SK-N-SH (cell line): ENCODE measurements at places on chromosomes 6 and 20.
A peak's percentile ranks its signal among the peaks of the same experiment; 100 is the strongest.

- DNase-seq = no peak
Observed at GRCh38 chr6:151536188-151536479, 42.3 kb downstream of the CCDC170 start.

- DNase-seq = no peak
Observed at GRCh38 chr20:18692447-18692846, 104.6 kb downstream of the DTD1 start.

- DNase-seq = peak; percentile 12
Observed at GRCh38 chr6:123415844-123416468, 220.8 kb downstream of the TRDN start.

DNA sequence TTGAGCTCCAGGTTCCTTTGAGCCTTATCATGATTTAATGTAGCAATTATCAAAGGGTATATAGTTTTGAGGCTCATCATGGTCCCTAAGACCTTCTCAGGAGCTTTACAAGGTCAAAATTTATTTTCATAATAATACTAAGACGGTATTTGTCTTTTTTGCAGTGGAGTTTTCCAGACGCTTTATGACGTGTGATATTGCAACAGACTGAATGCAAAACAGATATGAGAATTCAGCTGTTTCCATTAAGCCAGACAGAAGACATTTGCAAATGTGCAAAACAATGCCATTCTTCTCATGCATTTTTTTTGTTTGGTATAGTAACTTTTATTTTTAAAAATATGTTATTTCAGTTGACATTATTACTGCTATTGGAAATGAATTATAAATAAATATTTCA is 24.7 kb upstream of the CNKSR3 start:
- DNase-seq = no peak

DNA sequence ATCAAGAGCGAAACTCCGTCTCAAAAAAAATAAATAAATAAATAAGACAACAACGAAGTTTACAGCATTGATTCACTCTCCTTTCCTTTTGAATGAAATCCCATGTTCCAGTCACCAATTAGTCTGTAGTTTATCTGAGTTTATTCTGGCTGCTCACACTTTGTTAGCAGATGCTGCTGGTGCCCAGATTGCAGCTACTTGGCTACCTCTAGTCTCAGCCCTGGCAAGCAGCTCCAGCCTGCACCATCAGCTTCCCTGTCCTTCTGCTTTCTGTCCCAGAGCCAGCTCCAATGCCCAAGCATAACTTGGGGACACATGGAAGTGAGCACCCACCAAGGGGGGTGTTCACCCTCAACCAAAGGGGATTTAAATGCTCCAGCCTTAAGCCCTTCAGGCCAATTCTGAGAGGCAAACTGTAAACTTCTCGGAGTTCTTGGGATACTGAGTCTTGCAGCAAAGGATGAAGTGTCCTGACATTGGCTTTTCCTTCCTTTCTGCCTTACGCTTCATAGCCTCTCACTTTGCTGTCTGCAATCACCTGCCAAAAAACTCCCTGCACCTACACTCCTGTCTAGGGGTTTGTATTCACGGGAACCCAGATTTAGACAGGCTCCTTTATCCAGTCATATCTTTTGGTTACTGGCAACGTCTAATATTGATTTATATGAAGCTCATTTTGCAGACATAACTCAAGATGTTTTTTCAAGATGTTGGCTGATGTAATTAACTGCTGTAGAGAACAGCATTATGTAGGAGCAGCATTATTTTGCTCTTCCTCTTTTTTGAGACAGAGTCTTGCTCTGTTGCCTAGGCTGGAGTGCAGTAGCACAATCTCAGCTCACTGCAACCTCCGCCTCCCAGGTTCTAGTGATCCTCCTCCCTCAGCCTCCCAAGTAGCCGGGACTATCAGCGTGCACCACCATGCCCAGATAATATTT is 9.8 kb upstream of the TASP1 start:
- DNase-seq = no peak

GRCh38 chr20:6665161-6665560 is 102.3 kb upstream of the BMP2 start:
- DNase-seq = no peak

DNA sequence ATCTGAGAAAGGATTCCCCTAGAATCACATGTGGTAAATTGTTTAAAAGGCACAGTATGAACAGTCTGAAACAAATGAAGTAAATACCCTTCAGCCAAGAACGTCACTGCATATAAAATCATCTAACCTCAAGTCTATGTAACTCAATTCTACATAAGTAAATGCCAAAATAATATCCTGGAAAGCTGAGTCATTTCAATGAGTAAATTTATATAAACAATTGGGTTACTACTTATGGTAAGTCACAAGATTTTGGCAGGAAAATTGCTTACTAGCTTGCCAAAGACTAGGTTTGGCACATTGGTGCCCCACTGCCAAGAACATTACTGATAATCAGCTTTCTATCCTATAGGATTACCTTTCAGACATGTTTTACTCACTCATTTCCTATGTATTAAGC is 8.4 kb downstream of the GMDS start:
- no peak for DNase-seq
